ENCODE measurements at places on chromosomes 6 and 20.

DNA sequence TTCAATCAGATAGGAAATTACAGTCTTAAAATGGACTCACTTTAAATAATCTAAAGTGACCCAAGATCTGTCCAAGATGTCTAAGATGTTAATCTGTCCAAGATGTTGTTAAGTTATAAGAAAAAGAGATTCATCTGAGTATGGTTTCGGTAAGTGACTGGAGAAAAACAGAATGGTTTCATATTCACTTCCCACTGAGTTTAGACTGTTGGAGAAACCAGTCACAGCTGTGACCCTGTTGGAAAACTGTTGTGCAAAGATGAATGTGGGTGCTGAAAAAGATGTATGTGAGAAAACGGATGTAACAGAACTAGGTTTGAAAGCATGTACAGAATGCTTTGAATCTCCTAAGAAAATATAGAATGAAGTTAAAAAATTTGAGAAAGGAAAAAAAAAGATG, 325.9 kb downstream of the COL12A1 start:
- no peaks in the 10 kb centered on the region for H3K27me3 ChIP-seq
- DNase-seq, result no peak
- H3K4me1 ChIP-seq, result peaks cover 15% of the 10 kb centered on the region
- no peak overlapping the region for H3K27ac ChIP-seq
- no peaks in the 10 kb centered on the region for H3K36me3 ChIP-seq

GRCh38 chr20:52963131-52963530, 9.0 kb upstream of the TSHZ2 start:
- H3K27me3 ChIP-seq, result no peaks in the 10 kb centered on the region
- H3K4me1 ChIP-seq, result peaks cover 3% of the 10 kb centered on the region
- H3K36me3 ChIP-seq, result no peaks in the 10 kb centered on the region
- H3K4me3 ChIP-seq, result no peak overlapping the region
- H3K27ac ChIP-seq, result no peak overlapping the region
- no peak for DNase-seq

GRCh38 chr6:167796192-167796981, 30.3 kb upstream of the AFDN start:
- no peak for DNase-seq
- H3K4me1 ChIP-seq, result no peaks in the 10 kb centered on the region
- H3K27me3 ChIP-seq, result peaks cover 26% of the 10 kb centered on the region

DNA sequence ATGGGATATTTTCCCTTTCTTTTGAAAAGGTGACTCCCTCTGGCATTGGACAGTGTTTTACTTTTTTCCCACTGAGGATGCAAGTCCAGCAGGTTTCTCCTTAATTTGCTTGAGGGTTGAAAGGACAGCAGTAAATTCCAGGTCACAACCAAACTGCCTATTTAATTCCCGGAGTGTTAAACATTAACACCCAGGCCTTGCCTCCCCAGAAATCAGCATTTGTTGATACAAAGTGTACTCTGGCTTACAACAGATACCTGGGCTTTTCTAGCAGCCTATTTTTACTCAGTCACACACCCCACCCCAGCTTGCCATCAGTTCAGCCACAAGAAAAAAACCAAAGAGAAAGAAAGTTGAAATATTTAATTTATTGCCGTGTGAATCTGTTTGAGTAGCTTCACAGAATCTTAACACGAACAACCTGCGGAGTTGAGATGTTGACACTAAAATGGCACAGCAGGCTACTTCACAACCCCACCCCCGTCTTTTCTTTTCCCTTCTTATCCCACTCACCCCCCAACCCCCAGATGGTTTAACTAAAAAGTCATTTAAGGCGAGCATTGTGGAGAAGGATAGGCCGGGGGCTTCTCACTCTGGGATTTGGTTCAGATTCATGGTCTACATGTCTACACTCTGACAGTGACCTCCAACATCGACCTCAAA, 45.7 kb downstream of the MYLIP start:
- H3K4me1 ChIP-seq, result peaks cover 4% of the 10 kb centered on the region
- H3K27me3 ChIP-seq, result no peaks in the 10 kb centered on the region
- no peak overlapping the region for H3K4me3 ChIP-seq

GRCh38 chr6:130447374-130447773, 81.6 kb downstream of the TMEM200A start:
- no peaks in the 10 kb centered on the region for H3K36me3 ChIP-seq
- no peaks in the 10 kb centered on the region for H3K27me3 ChIP-seq
- no peak overlapping the region for H3K27ac ChIP-seq
- H3K4me3 ChIP-seq, result no peak overlapping the region
- DNase-seq, result no peak
- H3K4me1 ChIP-seq, result no peaks in the 10 kb centered on the region

DNA sequence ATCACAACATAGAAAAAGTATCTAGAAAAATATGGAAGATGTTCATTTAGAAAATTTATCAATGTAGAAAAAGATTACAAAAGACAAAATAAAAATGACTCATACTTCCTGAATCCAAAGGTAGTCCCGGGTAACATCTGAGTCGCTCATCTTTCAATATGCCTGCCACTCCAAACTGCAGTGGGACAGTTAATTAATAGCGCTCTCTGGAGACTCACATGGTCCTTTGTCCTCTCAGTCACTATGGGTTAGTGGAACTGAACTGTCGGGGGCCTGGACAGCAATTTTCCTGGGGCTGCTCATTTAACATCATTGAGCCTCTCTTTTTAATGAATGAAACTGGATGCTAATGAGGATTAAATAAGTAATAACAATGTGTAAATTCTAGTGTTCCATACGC, 103.4 kb downstream of the MAP3K4 start:
- H3K4me3 ChIP-seq, result no peak overlapping the region
- H3K36me3 ChIP-seq, result peaks cover 6% of the 10 kb centered on the region
- H3K4me1 ChIP-seq, result no peaks in the 10 kb centered on the region
- DNase-seq, result no peak

- no peak overlapping the region for H3K27ac ChIP-seq
- H3K27me3 ChIP-seq, result no peaks in the 10 kb centered on the region
- no peak for DNase-seq
- H3K4me1 ChIP-seq, result peaks cover 9% of the 10 kb centered on the region
- no peaks in the 10 kb centered on the region for H3K36me3 ChIP-seq
Measured at GRCh38 chr6:20572940-20573339, 38.7 kb downstream of the CDKAL1 start.
